Hepatocyte (in vitro differentiated cells): ENCODE measurements at places on chromosomes 11 and 22.
A peak's percentile ranks its signal among the peaks of the same experiment; 100 is the strongest.

- DNase-seq: peak; percentile 100
Measured at GRCh38 chr11:73760679-73761402, at the start of gene RAB6A. Gene RAB6A (minus strand): TSS chr11:73761074. CDS start chr11:73760635, 439 bp downstream.

- peak; percentile 90 for DNase-seq
Measured at GRCh38 chr11:62171261-62171723, 18.7 kb upstream of the SCGB1D1 start.

DNA sequence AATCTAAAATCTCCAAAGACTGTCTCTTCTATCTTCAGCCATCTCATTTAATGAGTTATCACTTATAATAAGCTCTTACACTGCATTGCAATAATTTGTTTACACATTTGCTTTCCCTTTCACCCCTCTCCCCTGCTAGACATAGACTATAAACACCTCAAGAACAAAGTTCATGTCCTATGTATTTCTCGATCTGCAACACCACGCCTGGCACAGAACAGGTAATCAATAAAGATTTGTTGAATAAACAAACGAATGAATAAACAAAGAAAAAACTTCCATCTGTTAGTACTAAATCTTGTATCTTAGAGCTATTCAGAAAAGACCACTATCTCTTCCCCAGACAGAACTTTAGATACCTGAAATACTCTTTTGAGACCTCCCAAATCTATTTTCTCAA is 77.6 kb downstream of the PAK1 start:
- no peak for DNase-seq

DNA sequence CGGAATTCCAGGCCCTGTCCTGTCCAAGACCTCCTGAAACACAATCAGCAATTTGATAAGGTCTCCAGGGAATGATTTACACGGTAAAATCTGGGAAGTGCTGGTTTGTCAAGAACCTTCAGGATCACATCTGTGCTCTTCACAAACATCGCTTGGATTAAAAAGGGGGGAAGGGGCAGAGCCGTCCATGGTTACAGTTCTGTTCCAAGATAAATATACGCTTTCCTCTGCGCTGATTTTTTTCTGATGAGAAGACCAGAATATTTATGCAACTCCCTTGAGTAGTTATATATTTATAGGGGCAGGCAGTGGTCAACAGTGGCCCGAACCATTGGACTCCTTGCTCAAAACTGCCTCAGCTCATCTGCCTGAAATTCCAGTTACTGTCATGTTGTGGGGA is 9.2 kb upstream of the APOL5 start:
- no peak for DNase-seq

DNA sequence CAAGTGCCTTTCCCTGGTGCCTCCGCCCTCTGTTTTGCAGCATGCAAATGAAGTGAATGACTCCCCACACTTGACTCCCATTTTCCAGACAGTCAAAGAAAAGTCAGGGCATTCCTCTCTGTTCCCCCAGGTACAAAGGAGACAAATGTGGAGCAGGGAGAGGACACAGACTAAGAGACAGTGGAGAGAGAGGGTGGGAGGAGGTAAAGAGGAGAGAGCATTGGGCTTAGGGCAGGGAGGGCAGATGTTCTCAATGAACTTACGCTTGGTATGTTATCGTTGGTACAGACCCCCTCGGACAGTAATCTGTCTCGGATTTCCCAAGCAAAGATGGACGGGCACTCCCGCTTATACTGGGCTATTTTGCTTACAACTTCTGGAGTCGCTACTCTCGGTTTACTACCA is 9.8 kb downstream of the PAX6 start:
- no peak for DNase-seq

DNA sequence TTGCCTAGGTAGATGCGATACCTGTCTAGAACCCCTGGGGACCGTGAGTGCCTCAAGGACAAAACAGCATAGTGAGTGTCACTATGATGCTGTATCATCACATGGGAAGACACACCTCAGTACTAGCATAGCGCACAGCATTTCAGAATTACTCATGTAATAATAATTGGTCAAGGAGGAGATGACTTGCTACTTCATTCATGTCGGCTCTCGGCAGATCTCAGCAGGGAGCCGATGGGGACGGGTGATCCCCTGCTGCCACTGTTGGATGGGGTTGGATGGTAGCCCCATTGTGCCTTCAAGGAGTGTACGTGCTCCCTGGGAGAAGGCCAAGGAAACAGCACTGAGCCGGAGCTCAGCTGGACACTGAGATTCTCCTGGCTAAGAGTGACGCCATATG is 186.9 kb downstream of the EFCAB6 start:
- DNase-seq: no peak

GRCh38 chr11:102361086-102362031 is 14.3 kb downstream of the BIRC2 start:
- no peak for DNase-seq

DNA sequence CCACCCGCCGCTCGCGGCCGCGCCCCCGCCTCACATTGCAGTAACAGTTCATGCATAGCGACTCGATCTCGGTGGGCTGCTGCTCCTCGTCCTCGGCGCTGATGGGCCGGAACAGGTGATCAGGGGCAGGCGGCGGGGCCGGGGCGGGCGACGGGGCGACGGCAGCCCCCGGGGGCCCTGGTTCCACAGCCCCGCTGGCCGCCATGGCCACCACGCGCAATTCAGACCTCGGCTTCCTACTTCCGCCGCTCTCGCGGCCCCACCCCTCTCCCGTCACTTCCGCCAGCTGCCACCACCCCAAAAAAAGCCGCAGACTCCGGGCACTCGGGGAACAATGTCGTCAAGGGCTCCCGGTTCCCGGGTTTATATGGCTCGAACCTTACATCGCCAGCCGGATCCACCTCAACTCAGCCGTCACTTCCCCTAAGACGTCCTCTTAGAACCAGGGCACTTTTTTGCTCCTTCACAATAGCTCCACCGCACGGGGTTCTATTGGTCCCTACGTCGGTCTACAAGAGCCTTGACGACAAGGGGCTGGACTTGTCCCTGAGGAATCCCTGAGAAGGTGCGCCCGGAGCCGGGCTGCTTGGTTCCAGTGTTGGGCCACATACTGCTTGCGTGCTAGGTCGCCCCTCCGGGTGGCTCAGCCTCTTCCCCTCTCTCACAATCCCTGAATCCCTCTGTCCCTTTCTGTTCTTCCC is at the start of gene ZPR1:
TSS of gene ZPR1 (minus strand) at position 238 of the 701 bp plus-strand sequence. CDS start at position 205, 33 bp downstream.
- DNase-seq: peak; percentile 88

GRCh38 chr11:119640541-119640940 is 88.5 kb downstream of the NECTIN1 start:
- DNase-seq: no peak

GRCh38 chr11:19342036-19342435 is 101.3 kb upstream of the E2F8 start:
- DNase-seq: no peak

- DNase-seq: peak; percentile 37
Measured at GRCh38 chr11:21814169-21814568, 378.7 kb upstream of the ANO5 start.

DNA sequence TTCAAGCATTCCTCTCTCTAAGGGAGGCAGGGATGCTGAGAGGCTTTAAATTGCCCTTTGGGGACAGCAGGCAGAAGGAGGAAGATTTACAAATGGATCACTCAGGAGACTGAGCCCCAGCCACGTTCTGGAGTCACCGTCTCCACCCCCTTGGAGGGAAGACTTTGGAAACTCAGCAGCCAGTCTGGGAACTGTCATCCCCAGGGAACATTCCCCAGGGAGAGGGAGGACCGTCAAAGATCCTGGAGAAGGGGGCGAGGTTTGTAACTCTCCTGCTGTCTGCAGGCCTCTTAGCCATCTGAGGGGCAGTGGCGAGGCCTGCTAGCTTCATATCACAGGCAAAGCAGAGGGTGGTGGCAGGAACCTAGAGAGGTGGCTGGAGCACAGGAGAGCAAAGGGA is 56.1 kb upstream of the SLC22A12 start:
- no peak for DNase-seq

DNA sequence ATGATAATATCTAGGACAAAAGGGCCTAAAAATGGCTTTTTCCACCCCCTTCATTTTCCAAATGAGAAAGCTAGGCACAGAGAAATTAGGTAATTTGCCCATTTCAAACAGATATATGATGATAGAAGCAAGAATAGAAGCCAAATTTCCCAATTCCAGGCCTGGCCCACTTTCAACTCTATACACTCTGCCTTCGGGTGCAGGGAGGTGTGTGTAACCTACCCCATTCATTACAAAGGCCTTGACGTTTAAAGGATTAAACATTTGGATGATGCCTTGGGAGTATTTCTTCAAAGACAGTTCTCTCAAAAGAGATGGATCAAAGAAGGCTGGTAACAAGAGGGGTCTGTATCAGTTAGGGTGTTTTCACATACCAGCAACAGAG is 134.1 kb downstream of the CCDC34 start:
- DNase-seq: no peak

GRCh38 chr11:40281052-40281580 is 1178.3 kb downstream of the LRRC4C start:
- peak; percentile 25 for DNase-seq

DNA sequence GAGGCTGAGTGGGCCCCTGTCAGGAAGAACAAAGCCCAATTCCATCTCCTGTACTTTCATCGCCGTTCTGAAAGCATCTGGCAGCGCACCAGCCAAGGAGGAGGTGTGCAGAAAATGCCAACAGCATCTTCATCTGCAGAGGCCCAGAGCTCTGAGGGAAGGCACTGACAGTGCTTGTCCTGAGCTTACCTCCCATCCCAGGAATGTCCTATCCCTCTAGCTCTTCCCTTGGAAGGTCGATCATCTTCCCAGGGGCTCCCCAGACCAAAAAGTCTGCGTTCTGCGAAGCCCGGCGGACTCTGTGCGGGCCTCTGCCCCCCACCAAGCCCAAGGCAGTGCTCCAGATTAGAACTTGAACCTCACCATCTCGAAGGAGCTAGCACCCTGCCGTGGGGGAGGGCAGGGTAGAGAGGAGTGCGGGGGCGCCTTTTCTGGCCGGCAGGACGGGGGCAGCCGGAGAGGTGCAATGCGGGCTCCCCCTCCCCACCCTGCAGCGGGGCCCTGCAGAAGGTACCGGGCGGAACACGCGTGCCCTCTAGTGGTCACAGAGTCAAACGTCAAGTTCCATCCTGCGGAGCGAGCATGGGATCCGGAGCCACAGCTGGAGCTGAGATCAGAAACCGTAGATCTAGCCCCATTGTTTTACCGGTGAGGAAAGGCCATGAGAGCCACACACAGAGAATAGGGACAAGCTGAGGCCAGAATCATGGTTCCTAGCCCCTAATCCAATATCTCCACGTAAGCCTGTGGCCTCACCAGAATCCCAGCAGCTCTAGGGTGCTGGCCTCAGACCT is 5.0 kb downstream of the SCN2B start:
- peak; percentile 87 for DNase-seq

GRCh38 chr11:121448431-121448941 is 3.6 kb upstream of the SORL1 start:
- no peak for DNase-seq

GRCh38 chr22:49958931-49959781 is 1.4 kb upstream of the PIM3 start:
- no peak for DNase-seq

DNA sequence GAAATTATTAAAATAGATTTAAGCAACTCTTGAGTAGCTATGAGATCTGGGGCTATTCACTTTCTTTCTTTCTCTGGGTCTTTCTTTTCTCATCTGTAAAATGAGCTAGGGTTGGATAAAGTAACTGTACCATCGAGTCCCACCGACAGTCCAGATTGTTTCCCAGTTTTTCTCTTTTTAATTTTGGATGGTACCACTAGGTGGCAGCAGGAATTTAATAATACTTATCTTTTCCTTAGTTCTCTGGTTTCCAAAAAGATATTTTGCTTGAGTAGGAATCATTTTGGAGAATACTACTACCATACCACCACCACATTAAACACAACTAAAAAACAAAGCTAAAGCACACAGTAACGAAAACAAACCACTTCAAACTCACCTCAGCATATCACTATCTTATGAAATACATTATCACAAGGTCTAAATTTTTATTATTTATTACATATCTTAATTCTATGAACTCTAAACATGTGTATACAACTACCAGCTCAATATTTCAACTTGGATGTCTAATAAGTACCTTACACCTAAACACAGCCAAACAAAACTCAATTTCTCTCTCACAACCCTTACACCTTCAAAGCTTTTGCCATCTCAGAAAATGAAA is 584.0 kb downstream of the KCNA4 start:
- DNase-seq: peak; percentile 30

DNA sequence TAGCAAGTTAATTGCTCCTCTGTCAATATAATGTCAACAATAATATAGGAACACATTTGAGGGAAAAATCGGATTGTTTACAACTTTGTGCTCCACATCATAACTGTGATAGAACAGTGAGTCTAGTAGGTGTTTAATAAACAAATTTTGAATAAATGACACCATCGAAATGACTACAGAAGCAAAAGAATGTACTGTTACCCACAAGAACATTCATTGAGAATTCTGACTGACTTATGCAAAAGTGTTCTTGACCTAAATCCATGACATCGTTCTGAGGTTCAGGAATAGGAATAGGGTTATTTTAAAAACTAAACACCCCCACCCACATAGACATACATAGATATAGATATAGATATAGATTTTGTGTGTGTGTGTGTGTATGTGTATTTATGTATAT is 8.4 kb downstream of the LRRC4C start:
- DNase-seq: no peak

DNA sequence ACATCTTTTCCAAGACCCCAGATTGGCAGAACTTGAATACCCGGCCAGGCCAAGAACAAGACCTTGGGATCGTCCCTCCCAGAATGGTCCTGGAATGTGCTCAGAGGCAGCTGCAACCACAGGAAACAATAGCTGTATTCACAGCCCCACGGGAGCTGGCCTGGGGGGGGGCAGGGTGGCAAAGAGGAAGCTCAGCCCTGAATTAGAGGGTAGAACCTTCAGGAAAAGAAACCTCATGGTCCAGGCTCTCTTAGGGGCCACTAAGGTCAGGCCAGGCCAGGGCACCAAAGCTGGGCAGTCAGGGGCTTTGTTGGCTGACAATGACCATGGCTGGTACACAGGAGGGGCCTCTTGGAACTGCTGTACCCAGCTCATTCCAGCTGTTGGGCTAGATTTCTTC is 17.3 kb downstream of the RPL27A start:
- DNase-seq: no peak

- no peak for DNase-seq
Measured at GRCh38 chr22:50716290-50717024, 21.5 kb upstream of the ACR start.

GRCh38 chr11:130369713-130370112 is 55.0 kb upstream of the ZBTB44 start:
- DNase-seq: no peak

DNA sequence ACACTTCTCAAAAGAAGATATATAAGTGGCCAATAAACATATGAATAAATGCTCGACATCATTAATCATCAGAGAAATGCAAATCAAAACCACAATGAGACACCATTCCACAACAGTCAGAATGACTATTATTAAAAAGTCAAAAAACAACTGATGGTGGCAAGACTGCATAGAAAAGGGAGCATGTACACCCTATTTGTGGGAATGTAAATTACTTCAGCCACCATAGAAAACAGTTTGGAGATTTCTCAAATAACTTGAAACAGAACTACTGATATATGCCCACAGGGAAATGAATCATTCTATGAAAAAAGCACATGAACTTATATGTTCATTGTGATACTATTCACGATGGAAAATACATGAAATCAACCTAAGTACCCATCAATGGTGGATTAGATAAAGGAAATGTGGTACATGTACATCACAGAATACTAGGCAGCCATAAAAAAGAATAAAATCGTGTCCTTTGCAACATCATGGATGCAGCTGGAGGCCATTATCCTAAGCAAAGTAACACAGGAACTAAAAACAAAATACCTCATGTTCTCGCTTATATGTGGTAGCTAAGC is 42.4 kb downstream of the GLYATL2 start:
- no peak for DNase-seq
